ENCODE measurements at places on chromosomes 7 and 10. TPM values are rescaled to one million over a fixed set of nuclear protein-coding genes. Genes with fewer than 3 reads are reported as not detected.

Gene CFTR
- total RNA-seq = 0.68 TPM

Gene PNPLA8
- 29.6 TPM for total RNA-seq

GRCh38 chr10:102801978-102802377 lies 35.2 kb downstream of the CYP17A1 start:
- no peak for DNase-seq

- no peak for DNase-seq
Observed at GRCh38 chr7:47327346-47327697, 254.6 kb downstream of the TNS3 start.

- DNase-seq = no peak
Observed at GRCh38 chr7:74202841-74203556, 6.8 kb upstream of the LAT2 start.

DNA sequence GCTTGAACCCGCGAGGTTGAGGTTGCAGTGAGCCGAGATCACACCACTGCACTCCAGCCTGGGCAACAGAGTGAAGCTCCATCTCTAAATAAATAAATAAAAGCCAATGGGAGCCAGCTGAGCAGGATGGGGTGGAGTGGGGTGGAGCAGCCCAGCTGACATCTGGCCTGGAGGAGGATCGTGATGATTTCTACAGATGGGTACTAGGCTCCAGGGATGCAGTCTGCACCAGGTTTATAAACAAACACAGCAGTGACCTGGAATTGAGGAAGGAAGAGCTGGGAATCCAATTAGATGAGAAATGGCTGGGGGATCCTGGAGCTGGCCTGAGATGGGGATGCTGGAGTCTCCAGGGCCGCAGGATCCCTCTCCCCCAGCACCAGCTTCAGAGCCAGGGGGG lies 7.3 kb upstream of the GRIFIN start:
- no peak for DNase-seq

Gene SPDYE9
- total RNA-seq = not detected

DNA sequence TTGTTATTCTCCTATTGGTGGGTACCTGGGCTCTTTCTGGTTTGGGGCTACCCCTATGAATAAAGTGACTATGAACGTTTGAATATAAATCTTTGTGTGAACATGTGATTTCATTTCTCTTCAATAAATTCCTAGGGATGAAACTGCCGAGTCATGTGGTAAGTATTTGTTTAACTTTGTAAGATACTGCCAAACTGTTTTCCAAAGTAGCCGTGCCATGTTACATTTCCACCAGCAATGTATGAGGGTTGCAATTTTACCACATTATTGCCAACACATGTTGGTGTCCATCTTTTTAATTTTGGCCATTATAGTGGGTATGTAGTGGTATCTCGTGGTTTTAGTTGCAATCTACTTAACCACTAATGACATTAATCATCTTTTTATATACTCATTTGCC lies 94.7 kb downstream of the ZNRF2 start:
- no peak for DNase-seq

DNA sequence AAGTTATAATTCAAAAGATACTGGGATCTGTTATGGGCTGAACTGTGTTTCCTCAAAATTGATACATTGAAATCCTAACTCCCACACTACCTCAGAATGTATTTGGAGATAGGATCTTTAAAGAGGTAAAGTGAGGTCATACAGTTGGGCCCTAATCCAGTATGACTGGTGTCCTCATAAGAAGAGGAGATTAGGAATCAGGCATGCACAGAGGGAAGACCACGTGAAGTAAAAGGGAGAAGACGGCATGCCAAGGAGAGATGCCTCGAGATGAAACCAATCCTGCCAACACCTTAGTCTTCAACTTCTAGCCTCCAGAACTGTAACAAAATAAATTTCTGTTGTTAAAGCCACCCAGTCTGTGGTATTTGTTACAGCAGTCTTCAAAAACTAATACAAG lies 5.9 kb upstream of the CFAP69 start:
- DNase-seq = no peak

GRCh38 chr10:62426086-62426485 lies 51.9 kb downstream of the ZNF365 start:
- DNase-seq = no peak

GRCh38 chr10:12465385-12466136 lies 116.2 kb downstream of the CAMK1D start:
- no peak for DNase-seq

DNA sequence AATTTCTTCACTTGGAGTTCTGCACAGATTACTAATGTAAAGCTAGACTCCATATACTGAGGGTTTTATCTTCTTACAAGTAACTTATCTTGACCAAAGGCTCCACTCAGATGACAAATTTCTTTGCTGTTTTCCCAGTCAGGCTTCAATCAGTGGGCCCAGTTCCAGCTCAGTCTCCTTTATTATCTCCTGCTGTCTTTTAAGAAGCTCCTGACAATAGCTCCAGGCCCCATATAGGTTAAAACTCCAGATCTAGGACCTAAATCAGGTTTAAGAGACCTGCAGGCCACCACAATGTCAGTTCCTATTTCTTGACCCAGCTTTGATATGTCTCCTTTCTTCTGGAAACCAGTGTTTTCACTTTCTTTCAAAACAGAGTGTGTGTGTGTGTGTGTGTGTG lies 165.2 kb downstream of the RELN start:
- no peak for DNase-seq

GRCh38 chr7:126755381-126755780 lies 497.4 kb downstream of the GRM8 start:
- no peak for DNase-seq

Gene SLC26A3
- not detected for total RNA-seq

- no peak for DNase-seq
Observed at GRCh38 chr7:100482728-100483089, 1.0 kb upstream of the NYAP1 start.

DNA sequence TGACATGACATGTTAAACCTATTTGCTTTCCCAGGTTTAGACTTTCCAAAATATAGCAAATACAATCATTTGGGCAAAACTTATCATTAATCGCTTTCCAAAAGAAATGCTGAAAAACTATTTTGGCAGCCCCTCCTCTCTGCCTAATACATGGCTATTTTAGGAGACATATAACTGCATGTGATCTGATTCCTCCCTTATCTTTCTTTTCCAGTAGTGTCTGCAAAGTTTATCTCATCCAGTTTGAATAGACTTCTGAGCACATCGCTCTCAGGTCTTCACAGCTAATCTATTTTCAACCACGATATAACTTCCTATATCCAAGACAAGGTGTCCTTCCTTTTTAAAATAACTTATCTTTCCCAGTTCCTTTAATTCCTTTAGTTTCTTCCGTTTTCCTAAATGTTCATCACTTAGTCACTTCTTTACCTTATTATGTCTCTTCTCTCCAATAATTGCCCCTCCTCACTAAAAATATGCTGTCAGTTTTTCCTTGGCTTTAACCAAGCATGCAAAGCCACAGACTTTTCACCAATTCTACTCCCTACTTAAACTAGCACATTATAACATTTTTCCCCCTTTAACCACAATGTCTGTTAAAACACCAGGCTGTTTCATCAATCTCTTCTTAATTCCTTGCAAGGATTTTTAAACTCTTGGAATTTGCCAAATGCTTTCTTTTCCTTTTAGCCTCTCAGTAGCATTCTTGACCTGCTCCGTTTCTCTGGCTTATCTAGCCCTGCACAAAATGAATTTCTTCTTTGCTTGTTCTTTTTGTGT lies 24.4 kb downstream of the GNG11 start:
- no peak for DNase-seq

DNA sequence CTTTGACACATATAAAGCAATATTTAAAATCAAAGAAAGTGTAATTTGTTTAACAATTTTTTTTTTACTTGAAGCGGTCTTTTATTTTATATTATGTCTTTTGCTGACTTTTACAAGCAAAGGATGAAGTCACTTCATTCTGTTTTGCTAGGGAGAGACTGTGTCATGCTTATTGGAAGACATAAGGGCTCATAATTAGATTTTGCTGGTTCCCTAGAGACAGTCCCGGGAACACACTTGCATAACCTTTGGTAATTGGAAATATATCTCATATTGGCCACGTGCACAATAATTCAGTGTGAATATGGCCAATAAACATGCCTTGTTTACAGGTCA lies 448 bp upstream of the NET1 start:
- no peak for DNase-seq

GRCh38 chr7:12458520-12459131 lies 55.0 kb upstream of the VWDE start:
- no peak for DNase-seq

DNA sequence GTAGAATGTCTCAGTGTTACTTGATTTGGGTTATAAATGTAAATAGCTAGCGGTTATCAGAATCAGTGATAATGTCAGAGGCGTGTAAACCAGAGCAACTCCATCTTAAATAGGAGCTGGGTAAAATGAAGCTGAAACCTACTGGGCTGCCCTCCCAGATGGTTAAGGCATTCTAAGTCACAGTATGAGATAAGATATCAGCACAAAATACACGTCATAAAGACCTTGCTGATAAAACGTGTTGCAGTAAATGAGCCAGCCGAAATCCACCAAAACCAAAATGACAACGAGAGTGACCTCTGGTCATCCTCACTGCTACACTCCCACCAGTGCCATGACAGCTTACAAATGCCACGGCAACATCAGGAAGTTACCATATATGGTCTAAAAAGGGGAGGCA lies 172.3 kb downstream of the CHRM2 start:
- no peak for DNase-seq

GRCh38 chr10:29559996-29560395 lies 74.8 kb downstream of the SVIL start:
- DNase-seq = no peak

DNA sequence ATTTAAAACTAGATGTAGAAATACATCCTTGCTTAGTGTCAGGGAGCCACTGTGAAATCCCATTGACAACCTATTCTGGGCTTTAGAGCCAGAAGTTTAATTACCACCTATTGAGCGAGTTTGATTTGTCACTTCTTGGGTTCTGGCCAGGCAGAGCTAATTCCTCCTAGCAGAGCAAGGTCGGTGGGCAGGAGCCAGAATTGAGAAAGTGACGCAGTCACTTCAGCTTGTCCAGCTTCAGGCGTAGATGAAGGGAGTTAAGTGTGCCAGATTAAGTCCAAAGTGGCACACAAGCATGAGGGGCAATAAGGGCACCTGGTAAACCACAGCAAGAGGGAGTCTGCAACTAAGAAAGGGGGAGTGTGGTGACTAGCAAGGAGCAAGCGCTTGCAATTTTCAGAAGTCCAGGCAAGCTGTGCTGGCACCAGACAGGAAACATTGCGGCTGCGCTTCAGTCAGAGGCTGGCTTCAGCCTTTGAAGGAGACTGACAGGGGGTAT lies 119.4 kb downstream of the ST7 start:
- peak; percentile 52 for DNase-seq

- peak; percentile 18 for DNase-seq
Observed at GRCh38 chr7:28748933-28749584, 209.1 kb downstream of the TRIL start.

GRCh38 chr7:29851487-29851886 lies 45.2 kb downstream of the WIPF3 start:
- DNase-seq = no peak

- no peak for DNase-seq
Observed at GRCh38 chr10:43774234-43774769, 125.6 kb upstream of the ZNF32 start.

DNA sequence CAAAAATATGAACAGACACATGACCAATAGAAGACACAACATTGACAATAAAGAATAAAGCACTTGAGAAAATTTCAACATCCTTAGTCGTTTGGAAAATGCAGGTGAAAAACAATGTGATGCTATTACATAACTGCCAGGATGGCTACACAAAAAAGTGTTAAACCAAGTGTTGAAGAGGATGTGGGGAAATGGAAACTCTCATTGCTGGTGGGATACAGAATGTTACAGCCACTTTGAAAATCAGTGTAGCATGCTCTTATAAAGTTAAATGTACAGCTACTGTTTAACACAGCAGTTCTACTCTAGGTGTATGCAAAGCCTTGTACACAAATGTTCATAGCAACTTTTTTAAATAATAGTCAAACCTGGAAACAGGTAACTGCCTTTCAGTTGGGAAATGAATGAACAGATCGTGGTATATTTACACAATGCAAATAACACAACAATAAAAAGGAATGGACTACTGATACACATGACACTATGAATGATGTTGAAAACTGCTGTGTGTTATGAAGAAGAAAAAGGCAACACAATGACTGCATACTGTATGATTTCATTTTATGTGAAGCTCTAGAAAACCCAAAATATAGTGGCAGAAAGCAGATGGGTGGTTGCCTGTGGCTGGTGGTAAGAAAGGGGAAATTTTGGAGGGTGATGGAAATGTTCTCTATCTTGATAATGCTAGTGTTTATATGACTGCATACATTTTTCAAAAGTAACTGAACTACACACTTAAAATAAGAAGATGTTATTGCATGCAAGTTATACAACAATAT lies 102.2 kb upstream of the VIPR2 start:
- no peak for DNase-seq

Gene UCN3
- not detected for total RNA-seq

DNA sequence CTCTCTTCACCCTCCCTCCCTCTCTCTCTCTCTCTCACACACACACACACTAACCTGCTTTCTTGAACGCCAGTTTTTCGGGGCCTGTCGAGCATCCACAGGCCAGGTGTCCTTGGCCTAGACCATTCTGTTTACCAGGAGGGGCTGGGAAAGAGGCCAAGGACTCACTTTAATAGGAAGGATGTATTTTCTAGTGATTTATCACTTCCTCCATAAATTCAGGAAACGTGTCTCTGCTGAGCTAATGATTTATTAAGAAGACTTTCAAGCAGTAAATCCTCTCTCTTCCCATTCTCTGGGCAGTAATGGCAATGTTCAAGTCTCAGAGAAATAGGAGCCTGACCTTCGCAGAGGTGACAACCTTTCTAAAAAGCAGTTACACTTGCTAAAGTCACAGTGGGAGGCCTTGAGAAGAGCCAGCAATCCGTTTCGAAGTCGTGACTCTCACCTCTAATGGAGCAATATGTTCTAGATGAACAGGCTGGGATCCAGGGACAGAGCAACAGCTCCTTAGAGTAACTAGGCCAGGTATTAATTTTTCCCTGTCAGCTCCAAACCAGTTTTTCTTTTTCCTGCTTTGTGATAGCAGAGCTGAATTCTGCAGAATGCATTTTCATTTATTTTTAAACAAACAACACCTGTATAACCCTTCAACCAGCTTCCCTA lies 1357.5 kb upstream of the SORCS1 start:
- DNase-seq = no peak

DNA sequence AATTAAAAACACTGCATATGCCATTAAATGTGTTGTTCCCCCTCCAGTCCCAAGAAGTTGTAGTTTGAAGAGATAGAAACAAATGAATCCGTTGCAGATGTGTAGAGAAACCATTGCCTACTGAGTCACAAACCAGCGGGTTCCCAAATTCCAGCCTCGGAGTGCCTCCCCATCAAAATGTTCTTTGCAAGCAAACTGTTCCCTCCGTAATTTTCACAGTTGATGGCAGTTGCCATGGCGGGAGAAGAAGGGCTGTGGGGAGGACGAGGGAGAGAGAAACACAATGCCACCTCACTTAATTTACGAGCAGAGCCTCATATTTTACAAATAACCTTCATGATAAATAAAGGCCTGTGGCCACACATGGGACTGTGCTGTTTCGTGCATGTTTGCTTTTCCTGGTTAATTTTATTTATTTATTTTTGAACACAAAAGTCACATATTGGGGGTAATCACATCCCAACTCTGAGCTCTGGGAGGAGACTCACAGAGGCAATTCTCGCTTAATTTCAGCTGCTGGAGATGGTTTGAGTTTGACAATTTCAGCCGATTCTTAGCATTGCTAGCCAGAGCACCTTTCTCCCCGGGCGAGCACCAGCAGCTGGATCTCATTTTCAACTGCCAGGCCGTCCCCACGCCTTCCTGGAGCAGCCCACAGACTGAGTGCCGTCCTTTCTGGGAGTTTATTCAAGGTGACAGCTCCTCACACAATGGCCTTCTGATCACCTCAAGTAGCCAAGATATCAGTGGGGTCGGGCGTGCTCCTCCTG lies 1084.2 kb downstream of the KCNMA1 start:
- DNase-seq = no peak

- no peak for DNase-seq
Observed at GRCh38 chr7:74449809-74450397, 3.8 kb upstream of the GTF2IRD1 start.
